Activated CD4-positive, alpha-beta T cell treated with anti-CD3 and anti-CD28 coated beads for 4 hours (primary cell): ENCODE measurements at places on chromosomes 1 and 21.
A peak's percentile ranks its signal among the peaks of the same experiment; 100 is the strongest.

- no peak for DNase-seq
These were observed 61.1 kb upstream of the ANGPTL1 start for GRCh38 chr1:178931858-178932551.

DNA sequence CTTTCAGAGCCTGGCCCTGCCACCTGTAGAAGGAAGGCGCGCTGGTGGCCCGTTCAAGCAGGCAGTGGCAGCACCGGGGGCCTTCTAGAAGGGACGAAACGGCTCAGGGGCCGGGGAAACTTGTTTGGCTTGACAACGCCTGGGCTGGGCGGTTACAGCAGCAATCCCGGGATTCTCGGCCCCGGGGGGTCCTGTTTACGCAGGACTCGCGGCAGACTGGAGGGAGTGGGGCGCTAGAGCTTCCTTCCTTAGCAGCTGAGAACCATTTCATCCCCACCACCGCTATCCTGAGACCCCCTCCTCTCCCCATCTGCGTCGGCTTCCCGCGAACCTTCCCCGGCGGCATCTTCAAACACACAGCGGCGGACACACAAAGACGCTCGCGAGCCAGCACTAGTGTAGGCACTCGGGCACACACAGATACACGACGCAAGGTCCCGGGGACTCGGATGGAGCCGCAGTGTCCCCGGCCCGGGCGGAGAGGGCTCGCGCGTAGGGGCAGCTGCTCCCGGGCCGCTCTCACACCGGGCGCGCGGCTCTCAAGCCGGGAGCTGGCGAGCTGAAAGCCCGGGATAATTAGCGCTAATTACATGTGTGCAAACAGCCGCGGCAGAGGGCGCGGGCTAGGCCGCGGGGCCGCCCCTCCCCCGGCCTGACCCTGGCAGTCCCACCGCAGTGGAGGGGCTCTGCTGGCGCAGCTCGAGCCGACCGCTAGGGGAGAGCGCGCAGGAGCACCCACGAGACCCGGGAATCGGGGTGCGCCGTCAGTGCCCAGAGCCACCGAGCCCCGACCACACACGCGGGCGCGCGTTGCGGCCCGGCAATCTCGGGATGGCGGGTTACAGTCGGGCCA lies 271.4 kb downstream of the FOXD2 start:
- DNase-seq = no peak

- DNase-seq = no peak
These were observed 168.1 kb upstream of the SNX7 start for GRCh38 chr1:98493469-98493868.

DNA sequence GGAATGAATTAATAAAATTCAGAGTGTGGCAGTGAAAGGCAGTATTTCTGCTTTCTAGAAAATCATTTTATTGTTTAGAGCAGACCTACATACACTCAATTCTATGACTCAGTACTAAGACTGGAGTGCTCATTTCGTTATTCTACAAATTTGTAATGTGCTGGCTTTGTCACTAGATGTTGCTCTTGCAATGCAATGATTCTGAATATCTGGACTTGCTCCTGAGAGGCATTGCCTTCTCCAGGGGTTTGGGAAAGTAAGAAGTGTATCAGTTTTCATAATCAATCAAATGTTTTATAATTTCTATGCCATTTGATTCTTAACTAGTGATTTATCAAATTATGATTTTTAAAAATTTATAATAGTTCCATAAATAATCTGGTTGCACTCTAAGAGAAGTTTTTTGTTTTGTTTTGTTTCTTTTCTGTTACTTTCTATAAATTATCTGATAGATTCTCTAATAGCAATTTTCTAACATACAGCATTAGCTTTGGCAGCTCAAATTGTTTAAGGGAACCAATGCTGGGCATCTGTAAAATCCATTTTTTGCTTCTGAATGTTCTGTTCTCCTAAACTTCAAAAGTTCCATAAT lies 280.5 kb upstream of the SGIP1 start:
- DNase-seq = peak; percentile 38

DNA sequence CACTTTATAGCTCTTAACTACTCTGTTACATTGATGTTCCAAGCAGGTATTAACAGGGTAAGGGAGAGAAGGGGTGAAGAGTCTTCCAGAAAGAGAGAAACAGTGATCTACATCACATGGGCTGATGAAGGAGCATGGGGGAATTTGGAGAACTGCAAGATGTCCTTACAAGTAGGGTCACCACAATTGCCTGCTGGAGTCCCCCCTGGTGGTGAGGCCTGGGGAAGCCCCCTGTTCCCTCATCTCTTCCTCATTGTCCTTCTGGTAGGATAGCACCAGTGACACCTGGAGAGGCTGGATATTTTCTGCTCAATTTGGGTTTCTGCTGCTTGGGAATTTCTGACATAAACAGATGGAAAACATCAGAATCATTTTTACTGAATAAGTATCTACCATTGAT lies 126.6 kb downstream of the RUNX1 start:
- DNase-seq = no peak

DNA sequence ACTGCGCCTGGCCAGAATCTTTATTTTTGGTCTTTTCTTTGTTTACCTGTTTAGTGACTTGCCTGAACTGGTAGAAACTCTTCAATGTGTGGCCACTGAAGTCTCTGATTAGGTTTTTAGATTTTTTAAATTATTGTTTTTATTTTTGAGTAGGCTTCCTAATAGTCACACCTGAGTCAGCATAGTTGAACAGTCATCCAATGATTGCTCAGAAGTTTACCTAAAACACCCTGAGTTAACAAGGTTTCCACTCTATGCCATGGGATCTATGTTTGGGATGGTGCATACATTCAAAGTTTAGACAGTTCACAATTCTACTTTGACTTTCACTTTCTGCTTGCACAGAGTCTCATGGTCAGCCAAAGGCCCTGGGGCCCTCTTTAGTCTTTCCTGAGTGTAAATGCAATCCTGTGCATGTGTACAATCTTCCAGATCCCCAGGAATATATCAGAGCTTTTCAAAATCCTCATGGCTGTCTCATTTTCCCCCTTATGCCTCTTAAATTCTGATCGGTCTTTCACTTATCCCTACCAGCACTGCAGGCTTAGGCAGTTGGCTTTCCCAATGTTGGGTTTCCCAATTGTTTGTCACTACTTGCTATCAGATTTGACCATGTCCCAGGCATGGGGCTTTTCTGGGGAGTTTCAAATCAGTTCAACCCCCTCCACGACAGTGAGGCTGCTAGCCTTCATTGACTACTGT lies 114.4 kb upstream of the RAB3GAP2 start:
- DNase-seq = no peak

DNA sequence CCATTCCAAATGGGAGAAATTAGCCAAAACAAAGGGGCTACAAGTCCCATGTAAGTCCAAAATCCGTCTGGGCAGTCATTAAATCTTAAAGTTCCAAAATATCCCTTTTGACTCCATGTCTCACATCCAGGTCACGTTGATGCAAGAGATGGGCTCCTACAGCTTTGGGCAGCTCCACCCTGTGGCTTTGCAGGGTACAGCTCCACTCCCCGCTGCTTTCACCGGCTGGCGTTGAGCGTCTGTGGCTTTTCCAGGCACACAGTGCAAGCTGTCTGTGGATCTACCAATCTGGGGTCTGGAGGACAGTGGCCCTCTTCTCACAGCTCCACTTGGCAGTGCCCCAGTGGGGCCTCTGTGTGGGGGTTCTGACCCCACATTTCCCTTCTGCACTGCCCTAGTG lies 130.2 kb downstream of the TPR start:
- no peak for DNase-seq

DNA sequence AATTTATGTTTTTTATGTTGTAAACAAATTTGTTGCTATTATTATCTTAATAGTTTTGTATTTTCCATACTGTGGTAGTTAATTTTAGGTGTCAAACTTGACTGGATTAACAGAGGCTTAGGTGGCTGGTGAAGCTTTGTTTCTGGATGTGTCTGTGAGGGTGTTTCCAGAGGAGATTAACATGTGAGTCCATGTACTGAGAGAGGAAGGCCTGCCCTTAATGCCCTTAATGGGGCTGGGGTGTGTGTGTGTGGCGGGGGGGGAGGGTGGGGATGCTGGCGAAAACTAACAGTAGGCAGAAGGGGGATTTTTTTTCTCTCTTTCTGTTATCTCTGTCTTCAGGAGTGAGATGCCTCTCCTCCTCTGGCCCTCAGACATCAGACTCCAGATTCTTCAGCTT lies 1.9 kb downstream of the OR14A16 start:
- no peak for DNase-seq

DNA sequence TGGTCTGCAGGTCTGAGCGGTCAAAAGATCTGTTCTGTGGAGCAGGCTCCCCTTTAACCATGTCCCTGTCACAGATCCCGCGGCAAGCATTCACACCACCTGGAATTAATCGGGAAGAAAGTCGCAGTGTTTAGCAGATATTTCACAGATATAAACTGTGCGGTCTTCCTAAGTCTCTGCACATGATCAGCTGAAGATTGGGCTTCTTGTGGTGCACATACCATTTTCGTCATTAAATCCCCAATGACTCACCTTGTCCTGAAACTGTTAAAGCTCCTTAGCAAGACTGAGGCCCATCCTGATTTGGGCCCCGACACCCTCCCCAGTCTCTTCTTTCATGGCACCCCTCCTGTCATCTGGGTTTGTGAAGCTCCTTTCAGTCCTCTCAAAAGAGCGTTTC lies 158.8 kb downstream of the KIF26B start:
- no peak for DNase-seq

DNA sequence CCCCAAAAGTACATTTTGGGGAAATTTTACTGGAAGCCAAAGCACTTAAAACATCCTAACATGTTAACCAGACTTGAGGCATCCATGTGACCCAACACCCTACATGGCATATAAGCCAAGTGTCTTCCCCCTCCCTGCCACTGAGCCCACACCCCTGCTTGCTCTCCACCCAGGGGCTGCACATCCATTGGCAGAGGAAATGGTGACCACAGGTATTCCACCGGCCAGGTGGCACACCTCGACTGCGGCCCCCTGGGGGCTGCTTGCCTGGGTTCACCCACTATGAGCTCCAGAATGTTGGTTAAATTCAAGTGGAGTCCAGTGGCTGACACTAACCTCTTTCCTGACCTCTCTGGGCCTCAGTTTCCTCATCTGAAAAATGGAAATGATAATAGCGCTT lies 64.4 kb upstream of the FAM20B start:
- no peak for DNase-seq

GRCh38 chr1:57908147-57908890 lies 484.5 kb upstream of the DAB1 start:
- no peak for DNase-seq

DNA sequence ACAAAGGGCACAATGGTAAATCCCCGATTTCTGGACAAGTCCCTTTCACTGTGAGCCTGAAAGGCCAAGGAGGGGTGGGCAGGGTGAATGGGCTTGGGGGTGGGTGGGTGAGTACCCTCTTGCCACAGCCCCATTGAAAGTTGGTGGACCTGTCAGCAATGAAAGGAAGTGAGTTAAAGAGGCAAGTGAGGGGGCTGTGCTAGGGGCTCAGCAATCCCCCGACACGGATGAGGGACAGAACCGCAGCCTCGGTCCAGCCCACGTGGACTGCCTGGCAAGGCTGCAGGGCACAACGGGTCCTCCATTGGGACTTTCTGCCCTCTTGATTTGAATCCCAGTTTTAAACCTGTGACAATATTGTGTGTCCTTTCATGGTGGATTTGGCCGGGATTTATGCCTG lies 255.3 kb downstream of the FOXD2 start:
- DNase-seq = no peak

DNA sequence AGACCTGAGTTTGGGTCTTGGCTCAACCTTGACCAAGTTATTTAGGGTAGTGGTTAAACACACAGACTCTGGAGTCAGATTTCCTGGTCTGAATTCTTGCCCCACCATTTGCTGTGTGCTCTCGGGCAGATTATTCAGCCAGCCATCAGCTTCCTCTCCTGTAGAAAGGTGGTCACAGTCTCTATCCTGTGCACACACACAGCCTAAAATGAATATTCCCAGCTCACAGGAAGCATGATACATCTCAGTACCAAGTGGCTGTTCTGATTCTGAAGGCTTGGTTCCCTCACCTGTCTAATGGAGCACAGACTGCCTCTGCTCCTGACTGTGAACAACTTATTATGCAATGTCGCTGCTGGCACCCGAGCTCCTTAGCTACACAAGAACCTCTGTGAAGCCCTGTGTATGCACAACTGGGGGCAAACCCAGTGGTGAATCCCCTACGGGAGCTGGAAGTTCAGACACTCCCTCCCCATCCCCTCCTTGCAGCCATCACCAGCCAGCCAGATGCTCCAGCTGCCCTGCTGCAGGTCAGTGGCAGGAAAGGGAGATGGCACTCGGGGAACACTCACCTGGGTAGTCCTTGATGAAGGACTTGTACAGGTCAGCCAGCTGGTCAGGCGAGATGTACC lies 13.7 kb downstream of the ENO1 start:
- DNase-seq = no peak

DNA sequence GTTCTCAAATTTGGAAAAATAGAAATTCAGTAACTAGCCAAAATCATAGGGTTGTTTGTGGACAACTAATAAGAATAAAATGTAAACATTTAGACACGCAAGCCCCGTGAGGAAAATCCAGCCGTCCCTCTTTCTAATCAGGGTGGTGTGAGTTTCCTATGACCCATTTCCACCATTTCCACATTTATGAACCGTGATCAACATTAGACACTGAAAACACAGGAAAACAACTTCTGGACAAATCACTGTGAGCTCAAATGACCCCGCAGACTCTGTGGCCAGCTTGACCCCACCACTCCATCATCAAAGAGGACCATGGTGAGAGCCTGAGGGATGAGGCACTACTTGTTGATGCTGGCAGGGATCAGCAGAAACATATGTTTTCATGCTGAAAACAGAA lies 101.0 kb downstream of the SIM2 start:
- no peak for DNase-seq

- no peak for DNase-seq
These were observed 112.9 kb downstream of the PTPN14 start for GRCh38 chr1:214438530-214438929.

- no peak for DNase-seq
These were observed 6.6 kb upstream of the ETV3L start for GRCh38 chr1:157105988-157106812.

GRCh38 chr1:86380257-86380861 lies 15.8 kb downstream of the ODF2L start:
- peak; percentile 18 for DNase-seq

DNA sequence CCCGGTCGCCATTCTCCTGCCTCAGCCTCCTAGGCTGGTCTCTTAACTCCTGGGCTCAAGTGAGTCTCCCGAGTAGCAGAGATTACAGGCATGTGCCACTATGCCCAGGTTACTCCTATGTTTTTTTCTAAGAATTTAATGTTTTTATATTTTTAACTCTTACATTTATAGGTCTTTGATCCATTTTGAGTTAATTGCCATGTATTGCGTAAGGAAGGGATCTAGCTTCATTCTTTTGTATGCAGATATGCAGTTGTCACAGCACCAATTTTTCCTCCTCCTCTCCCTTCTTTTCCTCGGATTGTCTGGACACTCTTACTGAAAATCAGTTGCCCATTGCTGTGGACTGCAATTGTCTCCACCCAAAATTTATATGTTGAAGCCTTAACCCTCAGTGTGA lies 11.5 kb downstream of the BTBD8 start:
- no peak for DNase-seq

DNA sequence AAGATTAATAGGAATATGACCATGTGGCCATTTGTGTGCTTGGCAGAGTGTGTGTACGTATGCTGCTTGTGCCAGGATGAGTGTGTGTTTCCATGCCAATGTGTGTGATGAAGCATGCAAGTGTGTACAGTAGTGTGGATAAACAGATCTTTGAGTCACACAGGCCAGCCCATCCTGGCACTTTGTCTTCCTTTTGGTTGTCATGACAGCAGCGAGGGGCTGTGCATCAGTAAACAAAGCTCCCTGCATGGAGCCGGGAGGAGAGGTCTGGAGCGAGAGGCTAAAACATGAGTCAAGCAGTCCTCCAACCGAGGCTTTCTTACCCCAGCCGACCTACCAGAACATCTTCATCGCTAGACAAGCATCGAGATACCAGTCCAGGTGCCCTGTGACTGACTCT lies 221.2 kb downstream of the CACNA1E start:
- no peak for DNase-seq
